Activated CD4-positive, alpha-beta T cell treated with anti-CD3 and anti-CD28 coated beads for 4 hours (primary cell): ENCODE measurements at places on chromosomes 2 and 18.

GRCh38 chr2:60796573-60797509 is 40.8 kb downstream of the PAPOLG start:
- DNase-seq, result no peak

GRCh38 chr2:168796090-168796577 is 6.3 kb upstream of the NOSTRIN start:
- DNase-seq, result no peak

- no peak for DNase-seq
These were observed 190.4 kb upstream of the HDAC4 start for GRCh38 chr2:239590995-239591915.

- no peak for DNase-seq
These were observed 18.9 kb upstream of the CNNM3 start for GRCh38 chr2:96797066-96797625.
